ENCODE measurements at places on chromosomes 3 and 15. TPM values are rescaled to one million over a fixed set of nuclear protein-coding genes. Genes with fewer than 3 reads are reported as not detected.

The GCHFR gene
- total RNA-seq = 8.7 TPM

DNA sequence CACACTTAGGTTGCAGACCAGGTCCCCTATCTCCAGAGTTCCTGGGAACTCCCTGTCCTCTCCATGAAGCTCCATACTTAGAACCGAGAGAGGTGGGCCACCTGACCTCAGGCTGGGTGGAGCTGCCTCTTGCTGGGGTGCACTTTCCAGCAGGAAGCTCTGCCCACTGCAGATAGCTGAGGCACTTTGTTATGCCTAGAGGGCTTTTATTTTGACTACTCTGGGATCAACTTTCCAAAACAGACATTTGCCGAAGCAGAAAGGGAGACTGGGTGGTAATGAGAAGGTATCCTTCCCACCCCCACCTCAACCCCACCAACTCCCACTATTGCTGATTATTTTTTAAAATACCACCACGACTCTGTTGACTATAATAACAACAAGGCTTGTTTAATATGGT is 54.7 kb downstream of the CLDN11 start:
- no peak for DNase-seq

The CCR9 gene
- total RNA-seq = not detected

DNA sequence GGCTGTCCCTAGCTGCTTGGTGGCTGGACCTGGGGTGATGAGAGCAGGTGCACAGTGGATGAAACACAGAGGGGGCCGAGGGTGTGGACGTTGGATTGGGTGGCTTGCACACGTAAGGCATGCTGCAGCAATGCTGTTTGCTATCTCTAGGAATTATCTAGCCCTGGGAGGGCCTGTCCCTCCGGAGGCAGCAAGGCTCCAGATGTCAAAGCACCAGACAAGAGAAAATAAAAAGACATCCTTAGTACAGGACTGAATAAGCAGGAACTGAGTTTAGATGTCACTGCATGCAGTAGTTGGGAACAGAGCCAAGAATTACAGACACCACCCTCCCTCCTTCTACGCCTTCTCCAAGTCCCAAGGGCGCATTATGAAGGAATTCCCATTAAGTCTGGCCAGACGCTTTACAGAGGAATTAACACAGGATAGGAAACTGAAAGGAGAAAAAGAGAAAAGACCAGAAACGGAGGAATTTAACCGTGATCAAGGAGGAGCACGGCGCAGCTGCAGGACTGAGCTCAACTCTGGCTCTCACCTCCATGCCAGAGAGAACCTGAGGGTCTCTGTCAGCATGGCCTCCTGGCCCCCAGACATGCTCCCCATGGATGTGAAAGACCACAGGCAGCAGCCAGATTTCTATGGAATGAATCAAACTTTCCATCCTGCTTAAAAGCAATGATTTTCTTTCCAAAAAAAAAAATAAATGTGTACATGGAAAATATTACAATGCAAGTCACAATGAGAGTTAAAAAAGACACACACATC is 13.8 kb downstream of the ATP10A start:
- DNase-seq = peak; percentile 33
